Esophagus muscularis mucosa (tissue), 4 donors: ENCODE measurements at places on chromosomes 13 and 19. TPM values are rescaled to one million over a fixed set of nuclear protein-coding genes. Genes with fewer than 3 reads are reported as not detected.
A peak's percentile ranks its signal among the peaks of the same experiment; 100 is the strongest.

Gene SLC44A2
- total RNA-seq, result 26.2 TPM

- peaks cover 39% of the 10 kb centered on the region for H3K4me1 ChIP-seq
- DNase-seq, result no peak
- H3K4me3 ChIP-seq, result no peak overlapping the region
- H3K36me3 ChIP-seq, result peaks cover 60% of the 10 kb centered on the region
Measured at GRCh38 chr19:12953799-12954611, 3.0 kb downstream of the GADD45GIP1 start.

DNA sequence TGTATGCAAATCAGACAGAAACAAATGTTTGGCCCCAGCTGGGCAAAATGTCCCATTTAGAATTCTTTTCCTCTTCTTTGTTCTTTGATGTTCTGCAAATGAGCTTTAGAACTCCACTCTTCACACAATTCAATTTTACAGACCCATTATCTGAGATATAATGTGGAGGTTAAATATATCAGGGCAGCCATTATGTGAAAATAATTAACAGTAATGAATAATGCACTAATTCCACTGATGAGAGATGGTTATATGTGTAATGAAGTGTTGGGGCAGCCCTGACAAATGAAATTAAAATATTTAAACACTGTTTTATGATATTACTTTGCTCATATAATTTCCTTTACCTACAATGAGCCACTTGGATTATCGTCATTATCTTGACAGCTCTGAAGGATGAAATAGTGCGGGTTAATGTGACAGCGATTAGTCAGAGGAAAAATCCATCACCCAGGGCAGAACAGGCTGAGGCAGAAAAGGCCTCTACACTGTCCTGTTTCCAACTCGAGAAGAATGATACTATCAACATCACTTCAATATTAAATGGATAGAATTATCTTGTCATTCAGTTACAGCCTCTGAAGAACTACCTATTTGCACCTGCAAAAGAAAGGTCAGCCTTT lies 321.1 kb downstream of the RBM26 start:
- H3K4me3 ChIP-seq, result no peak overlapping the region
- no peak overlapping the region for H3K27ac ChIP-seq
- H3K4me1 ChIP-seq, result no peaks in the 10 kb centered on the region

Gene OR7A5
- not detected for total RNA-seq

Gene ZNF667
- 3.8 TPM for total RNA-seq

GRCh38 chr19:32802840-32803239 lies 66.7 kb downstream of the SLC7A9 start:
- no peaks in the 10 kb centered on the region for H3K27me3 ChIP-seq
- H3K36me3 ChIP-seq, result no peaks in the 10 kb centered on the region
- no peaks in the 10 kb centered on the region for H3K4me1 ChIP-seq
- DNase-seq, result no peak
- no peak overlapping the region for H3K27ac ChIP-seq

- no peak for DNase-seq
- H3K27ac ChIP-seq, result no peak overlapping the region
- no peaks in the 10 kb centered on the region for H3K36me3 ChIP-seq
- peak overlapping the region; percentile 39 for H3K4me3 ChIP-seq
- peaks cover 22% of the 10 kb centered on the region for H3K4me1 ChIP-seq
Measured at GRCh38 chr13:27455331-27455855, 5.0 kb upstream of the MTIF3 start.

Gene SSC5D
- 19.1 TPM for total RNA-seq

Gene C1QTNF9B
- total RNA-seq, result not detected

DNA sequence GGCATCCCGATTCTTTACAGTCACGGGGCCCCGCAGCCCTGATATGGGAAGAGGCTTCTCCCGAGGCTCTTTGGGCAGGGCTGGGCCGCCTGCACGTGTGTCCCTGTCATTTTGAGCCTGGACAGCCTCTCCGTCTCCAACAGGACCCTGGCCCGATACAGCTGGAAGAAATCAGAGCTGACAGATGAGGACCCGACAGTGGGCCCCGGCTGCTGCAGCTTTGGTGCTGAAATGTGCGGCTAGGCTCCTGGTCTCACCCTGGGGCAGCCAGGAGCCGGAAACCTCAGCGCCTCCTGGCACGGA lies 3.2 kb downstream of the PIAS4 start:
- H3K27ac ChIP-seq, result peak overlapping the region; percentile 90
- H3K4me3 ChIP-seq, result peak overlapping the region; percentile 13
- DNase-seq, result no peak
- no peaks in the 10 kb centered on the region for H3K27me3 ChIP-seq
- peaks cover 76% of the 10 kb centered on the region for H3K4me1 ChIP-seq

DNA sequence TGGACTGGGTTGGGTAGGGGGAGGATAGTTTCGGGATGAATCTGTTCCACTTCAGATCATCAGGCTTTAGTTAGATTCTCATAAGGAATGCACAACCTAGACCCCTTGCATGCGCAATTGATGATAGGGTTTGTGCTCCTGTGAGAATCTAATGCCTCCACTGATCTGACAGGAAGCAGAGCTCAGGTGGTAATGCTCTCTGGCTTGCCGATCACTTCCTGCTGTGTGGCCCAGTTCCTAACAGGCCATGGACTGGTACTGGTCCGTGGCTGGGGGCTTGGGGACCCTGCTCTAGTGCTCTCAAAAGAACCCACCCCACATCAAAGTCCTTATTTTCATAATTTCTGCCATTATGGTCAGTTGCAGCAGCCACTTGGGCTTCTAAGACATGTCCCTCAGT lies 30.1 kb downstream of the DNAJC3 start:
- H3K4me1 ChIP-seq, result peaks cover 9% of the 10 kb centered on the region
- no peaks in the 10 kb centered on the region for H3K27me3 ChIP-seq
- H3K4me3 ChIP-seq, result no peak overlapping the region
- H3K36me3 ChIP-seq, result no peaks in the 10 kb centered on the region
- no peak overlapping the region for H3K27ac ChIP-seq

Gene HIPK4
- total RNA-seq, result 0.52 TPM

GRCh38 chr13:66624302-66624701 lies 605.8 kb downstream of the PCDH9 start:
- no peaks in the 10 kb centered on the region for H3K4me1 ChIP-seq
- H3K4me3 ChIP-seq, result no peak overlapping the region
- no peak overlapping the region for H3K27ac ChIP-seq
- no peaks in the 10 kb centered on the region for H3K36me3 ChIP-seq
- no peaks in the 10 kb centered on the region for H3K27me3 ChIP-seq
- DNase-seq, result no peak

- H3K36me3 ChIP-seq, result peaks cover 6% of the 10 kb centered on the region
- no peak for DNase-seq
- H3K4me1 ChIP-seq, result peaks cover 32% of the 10 kb centered on the region
- H3K4me3 ChIP-seq, result no peak overlapping the region
- no peaks in the 10 kb centered on the region for H3K27me3 ChIP-seq
Measured at GRCh38 chr19:5907241-5907640, 2.6 kb downstream of the VMAC start.

- no peaks in the 10 kb centered on the region for H3K36me3 ChIP-seq
- H3K4me1 ChIP-seq, result no peaks in the 10 kb centered on the region
- no peak overlapping the region for H3K27ac ChIP-seq
- H3K4me3 ChIP-seq, result no peak overlapping the region
- no peaks in the 10 kb centered on the region for H3K27me3 ChIP-seq
Measured at GRCh38 chr19:53812335-53812734, 11.8 kb downstream of the NLRP12 start.

- H3K27me3 ChIP-seq, result no peaks in the 10 kb centered on the region
- peak; percentile 95 for DNase-seq
- peaks cover 62% of the 10 kb centered on the region for H3K4me1 ChIP-seq
- H3K27ac ChIP-seq, result peak overlapping the region; percentile 83
- no peaks in the 10 kb centered on the region for H3K36me3 ChIP-seq
- H3K4me3 ChIP-seq, result peak overlapping the region; percentile 80
Measured at GRCh38 chr19:35644987-35645679, 3.0 kb upstream of the COX6B1 start.

DNA sequence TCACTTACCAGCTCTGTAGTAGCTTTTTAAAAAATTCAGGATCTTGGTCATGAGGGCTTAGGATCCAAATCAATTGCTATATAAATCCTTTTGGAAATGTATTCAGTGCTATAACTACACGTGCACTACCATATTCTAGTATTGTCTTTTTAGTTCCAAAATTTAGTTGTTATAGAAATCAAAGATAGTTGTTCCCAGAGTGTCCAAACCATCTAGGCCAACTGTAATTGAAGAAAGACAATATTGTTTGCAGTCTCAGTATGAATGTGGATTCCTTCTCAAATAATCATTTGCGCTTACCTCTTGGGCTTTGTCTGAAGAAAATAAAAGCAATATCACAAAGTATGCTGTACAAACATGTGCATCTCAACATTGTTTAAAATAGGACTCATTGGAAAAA lies 184.1 kb upstream of the EDNRB start:
- H3K4me3 ChIP-seq, result no peak overlapping the region
- peak overlapping the region; percentile 8 for H3K27ac ChIP-seq
- H3K27me3 ChIP-seq, result no peaks in the 10 kb centered on the region
